Breast epithelium (tissue), 4 donors: ENCODE measurements at places on chromosomes 11 and 22.

DNA sequence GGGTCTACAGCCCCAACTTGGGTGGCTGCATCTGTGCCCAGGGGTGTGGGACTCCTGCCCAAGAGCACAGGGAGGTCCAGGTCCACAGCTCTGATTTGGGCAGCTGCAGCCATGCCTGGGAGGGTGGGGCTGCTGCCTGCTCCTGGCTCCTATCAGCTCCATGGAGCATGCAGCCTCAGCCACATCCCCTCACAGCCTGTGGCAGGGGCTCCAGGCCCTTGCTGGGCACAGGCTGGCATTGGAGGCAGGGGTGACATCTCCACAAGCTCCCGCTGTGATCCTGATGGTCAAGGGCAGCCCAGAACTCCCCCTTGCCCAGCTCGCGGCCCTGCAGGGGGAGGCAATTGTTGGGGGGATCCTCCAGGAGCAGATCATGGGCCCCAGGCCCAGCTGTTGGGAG lies 6.3 kb upstream of the OR56A4 start:
- no peak for DNase-seq

GRCh38 chr22:47161631-47162030 lies 399.2 kb downstream of the TBC1D22A start:
- no peak for DNase-seq

DNA sequence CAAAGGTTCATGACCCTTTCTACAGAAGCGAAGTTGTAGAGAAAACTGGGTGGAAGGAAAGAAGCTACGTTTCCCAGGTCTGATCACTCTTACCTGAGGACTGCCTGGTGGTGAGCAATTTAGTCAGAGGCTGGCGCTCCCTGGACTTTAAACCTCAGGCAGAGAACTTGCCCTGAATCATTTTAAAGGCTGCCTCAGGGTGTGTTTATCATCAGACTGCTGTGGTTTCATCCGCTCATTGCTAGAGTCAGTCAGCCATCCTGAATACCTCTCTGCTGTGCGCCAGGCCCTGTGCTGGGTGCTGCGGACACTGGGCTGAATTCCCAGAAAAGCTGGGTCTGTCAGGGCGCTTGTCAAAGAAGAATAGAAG lies 2.7 kb downstream of the DTX4 start:
- no peak for DNase-seq

DNA sequence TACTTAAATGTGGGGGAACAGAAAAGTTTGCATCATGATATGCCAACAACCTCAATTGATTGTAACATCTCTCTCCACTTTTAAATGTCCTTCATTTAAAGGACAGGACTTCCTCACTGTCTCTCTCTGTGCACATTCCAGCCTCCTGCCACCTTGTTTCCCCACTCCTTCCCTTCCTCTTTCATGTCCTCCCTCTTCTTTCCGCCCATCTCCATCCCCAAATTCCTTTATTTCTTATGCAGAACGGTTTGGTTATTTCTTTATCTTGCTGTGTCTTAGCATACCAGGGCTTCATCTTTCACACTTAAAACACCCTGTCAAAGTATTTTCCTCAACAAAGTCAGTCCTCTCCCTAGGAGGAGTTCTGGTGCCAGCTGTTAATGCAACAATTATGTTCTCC lies 293.8 kb downstream of the NXPE2 start:
- DNase-seq: no peak

- DNase-seq: no peak
These were observed 34.0 kb upstream of the CARS1 start for GRCh38 chr11:3091081-3091845.

- DNase-seq: no peak
These were observed 71.1 kb downstream of the RPUSD4 start for GRCh38 chr11:126140201-126140925.

GRCh38 chr11:116312570-116313391 lies 460.0 kb downstream of the BUD13 start:
- DNase-seq: peak; percentile 81

GRCh38 chr22:43886231-43886630 lies 5.6 kb downstream of the PNPLA5 start:
- DNase-seq: peak; percentile 28

DNA sequence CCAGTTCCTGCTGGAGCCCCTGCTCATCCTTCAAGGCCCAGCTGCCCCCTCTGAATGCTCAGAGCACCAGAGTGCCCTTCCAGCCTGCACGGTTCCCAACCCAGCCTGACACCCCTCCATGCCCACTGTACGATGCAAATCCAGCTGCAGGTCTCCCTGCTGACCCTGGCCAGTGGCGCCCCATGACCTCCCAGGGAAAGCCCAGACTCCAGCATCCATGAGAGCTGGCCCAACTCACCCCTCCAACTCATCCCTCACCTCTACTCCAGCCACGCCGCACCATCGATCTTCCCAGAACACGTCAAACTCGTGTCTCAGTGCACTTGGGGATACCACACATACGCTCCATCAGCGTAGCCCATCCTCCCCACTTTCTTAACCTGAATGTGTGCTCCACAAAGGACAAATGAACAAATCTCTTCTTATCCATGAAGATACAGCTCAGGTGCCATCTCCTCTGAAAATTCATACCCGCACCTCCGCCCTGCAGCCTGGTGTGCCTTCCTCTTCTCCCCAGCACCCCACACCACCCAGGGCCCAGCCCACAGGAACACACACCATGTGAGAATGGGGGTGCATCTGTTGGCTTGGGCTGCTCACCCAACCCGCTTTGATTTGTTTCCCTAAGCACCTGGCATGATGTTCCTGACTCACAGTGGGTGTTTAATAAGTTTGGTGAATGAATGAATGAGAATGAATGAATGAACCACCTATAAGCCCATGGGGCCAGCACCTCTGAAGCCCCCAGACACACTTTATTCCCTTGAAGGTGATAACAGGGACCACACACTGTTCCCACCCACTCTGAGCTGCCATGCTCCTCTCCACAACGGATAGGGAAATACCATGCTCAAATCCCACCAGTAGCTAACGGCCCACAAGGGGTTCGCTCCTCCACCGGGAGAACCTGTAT lies 6.2 kb downstream of the PLA2G6 start:
- no peak for DNase-seq

DNA sequence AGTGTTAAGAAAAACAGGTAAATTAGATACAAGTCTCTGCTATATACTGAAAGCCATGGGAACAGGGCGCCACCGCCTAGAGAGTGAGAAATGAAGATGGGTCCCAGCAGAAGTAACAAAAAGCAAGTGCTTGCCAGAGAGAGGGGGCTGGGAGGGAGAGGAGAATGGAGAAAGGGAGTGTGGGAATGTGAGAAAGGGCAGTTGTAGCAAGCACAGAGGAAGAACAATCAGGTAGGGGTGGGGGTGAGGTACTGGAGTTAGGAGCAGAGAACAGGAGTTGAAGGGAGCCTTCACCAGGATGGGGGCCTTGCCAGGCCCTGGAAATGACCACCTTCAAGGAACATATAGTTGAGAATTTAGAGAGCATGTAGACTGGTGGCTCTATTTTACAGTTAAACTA lies 66.8 kb downstream of the TCF20 start:
- no peak for DNase-seq

- no peak for DNase-seq
These were observed 345.9 kb downstream of the MIAT start for GRCh38 chr22:27003297-27003696.

GRCh38 chr22:24578355-24579257 lies 14.3 kb downstream of the LRRC75B start:
- DNase-seq: no peak

GRCh38 chr11:66720223-66720898 lies 8.7 kb downstream of the SPTBN2 start:
- peak; percentile 88 for DNase-seq

DNA sequence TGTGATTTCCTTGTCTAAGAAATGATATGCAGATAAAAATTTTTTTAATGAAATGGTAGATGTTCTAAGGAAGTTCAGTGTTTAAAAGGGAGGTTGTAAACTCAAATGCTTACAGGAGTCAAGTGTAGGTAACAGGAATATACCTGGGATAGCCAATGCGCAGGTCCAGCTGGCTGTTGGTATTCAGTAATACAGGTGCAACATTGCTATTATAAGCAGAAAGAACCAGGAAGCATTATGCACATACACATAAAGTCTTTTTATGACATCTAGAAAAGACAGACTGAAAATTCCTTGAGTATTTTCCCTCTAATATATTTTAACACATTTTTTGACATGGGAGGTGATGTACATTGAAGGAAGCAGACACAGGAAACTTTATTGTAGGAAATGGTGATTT lies 43.6 kb upstream of the B3GNT6 start:
- no peak for DNase-seq

GRCh38 chr11:130813196-130813595 lies 103.1 kb downstream of the SNX19 start:
- no peak for DNase-seq

DNA sequence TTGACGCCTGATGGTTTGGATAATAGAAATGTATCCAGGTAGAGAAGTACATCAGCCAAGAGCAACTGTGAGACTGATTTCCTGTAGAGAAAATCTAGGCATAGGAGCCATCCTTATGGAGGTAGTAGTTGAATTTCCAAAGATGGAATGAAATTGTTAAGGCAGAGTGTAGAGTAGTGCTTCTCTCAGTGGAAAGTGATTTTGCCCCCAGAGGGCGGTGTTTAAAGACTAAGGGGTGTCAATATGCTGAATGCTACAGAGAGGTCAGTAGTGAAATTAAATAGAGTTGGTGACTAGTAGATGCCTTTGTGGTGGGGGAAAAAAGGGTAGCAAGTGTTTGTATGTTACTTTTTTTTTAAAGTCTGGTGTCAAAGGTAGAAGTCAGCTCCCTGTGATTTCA lies 54.5 kb downstream of the TRIM44 start:
- no peak for DNase-seq

GRCh38 chr11:41982975-41983374 lies 523.5 kb upstream of the LRRC4C start:
- DNase-seq: no peak

DNA sequence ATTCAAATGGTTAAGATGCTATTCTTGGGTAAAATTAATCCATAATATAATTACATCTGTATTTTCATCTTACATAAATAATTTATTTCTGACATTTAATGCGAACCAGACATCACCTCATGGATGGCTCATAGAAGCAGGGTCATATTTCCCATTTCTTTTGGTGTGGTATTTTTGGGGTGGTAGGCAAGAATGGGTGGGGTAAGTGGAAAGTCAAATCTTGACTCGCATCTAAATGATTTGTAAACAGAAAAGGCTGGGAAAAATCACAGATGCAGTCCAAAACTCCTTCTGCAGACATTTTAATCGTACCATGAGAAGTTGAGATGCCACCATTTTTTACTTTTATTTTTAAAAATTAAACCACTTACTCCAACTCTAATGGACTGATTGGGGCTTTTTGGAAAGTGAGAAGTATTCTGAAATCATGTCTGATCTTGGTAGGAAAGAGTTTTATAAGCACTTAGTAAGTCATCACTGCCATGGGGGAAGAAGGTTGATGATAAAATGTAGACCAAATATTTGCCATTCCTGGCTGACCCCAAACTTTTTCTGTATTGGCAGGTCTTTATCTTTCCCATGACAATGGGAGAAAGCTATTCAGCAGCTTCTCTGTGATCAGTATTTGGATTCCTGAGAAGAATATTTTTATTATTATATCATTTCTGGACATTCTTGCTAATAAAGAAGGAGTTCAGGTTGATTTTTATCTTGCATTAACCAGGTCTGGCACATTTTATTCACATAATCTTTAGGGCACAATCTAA lies 47.2 kb upstream of the BLID start:
- no peak for DNase-seq

DNA sequence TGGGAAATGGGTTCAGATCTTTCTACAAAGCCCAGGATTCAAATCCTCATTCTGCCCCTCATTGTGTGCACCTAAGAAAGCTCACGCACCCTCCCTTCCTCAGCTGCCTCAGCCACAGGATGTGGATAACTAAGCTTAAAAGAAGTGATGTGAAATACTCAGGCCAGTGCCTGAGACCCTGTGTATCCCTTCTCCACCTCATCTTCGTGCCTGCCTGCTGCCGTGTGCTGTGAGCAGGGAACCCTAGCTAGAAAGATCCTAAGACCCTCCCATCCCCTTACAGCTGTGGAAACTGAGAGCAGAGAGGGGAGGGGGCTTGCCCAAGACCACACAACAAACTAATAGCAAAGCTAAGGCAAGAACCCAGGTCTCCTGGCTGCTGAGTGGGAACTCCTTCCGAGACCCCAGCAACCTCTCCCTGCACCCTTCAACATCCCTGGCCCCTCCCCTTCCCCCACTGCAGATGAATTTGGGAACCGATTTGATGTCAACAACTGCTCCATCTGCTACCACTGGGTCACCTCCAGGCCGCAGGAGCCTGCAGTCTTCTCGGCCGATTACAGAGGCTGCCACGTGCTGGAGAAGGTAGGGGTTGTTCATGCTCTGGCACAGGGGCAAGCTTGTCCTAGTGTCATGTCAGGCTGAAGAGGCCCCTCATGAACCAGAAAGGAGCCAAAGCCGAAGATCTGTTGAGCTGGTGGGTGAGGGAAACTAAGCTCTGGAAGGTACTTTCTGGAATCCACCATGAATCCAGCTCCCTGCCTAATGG lies 1.5 kb downstream of the ZP1 start:
- DNase-seq: no peak

DNA sequence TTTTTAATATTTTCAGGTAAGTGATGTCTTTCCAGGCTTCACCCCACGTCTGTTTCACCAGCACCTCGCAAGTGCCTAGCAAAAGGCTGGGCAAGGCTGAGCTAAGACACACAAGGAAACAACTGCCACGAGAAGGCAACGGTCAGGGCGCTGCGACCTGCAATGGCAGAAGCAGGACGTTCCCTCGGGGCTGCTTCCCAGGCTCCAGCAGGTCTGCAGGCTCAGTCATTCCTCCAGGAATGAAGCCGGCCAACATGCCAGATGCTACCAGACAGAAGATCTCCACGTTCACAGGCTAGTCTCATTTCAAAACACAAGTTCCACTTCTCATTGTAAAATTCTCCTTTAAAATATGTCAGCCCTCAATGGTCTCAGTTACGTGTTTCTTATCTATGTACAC lies 45.5 kb downstream of the CELSR1 start:
- DNase-seq: peak; percentile 59

- no peak for DNase-seq
These were observed 628.3 kb downstream of the BUD13 start for GRCh38 chr11:116144387-116144958.

GRCh38 chr22:17954860-17955587 lies 69.3 kb downstream of the MICAL3 start:
- DNase-seq: no peak

DNA sequence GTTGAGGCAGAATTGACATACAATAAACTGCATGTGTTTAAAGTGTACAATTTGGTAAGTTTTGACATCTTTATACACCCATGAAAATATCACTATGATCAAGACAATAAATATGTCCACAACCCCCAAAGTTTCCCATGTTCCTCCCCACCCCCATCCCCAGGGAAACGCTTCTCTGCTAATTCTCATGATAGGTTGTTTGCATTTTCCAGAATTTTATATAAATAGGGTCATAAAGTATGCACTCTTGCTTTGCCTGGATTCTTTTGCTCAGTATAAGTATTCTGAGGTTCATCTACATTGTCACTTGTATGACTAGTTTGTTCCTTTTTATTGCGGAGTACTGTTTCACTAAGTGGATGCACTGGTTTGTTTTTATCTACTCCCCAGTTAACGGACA lies 35.6 kb downstream of the MYEOV start:
- DNase-seq: no peak

DNA sequence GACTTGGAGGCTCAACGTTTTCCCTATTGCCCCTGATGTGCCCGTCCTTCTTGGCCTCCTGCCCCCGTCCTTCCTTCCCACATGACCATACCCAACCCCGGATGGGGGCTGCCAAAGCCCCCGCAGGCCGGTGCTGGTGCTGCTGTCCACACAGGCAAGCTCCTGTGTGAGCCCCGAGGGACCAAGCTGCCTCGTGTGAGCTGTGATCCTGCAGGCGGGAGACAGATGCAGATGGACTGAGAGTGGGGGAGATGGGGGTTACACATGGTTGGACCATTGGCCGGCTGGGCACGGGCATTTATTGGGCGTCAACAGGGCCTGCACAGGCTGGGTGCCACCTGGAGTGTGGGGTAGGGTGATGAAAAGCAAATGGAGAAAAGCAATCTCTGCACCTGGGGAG lies 313.2 kb upstream of the B3GAT1 start:
- no peak for DNase-seq
